ENCODE measurements at places on chromosomes 16 and 17.

DNA sequence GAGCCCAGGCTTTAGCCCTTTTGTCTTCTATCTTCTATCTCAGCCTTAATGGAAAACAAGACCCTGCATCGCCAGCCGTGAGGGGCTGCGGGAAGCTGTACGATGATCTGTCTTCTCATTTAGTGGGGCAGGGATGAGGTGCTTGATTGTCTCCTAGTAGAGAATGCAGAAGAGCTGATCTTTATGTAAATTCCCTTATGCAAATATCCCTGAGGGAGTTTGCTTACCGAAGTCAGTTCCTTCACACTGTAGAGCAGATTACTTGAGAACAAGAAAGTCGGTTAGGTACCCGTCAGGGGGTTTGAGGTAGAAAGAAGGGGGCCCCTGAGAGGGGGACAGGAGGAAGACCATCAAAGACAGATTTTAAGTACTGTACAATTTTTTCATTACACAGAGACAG, 66.2 kb downstream of the IRF8 start:
- no peak for DNase-seq

- no peak for DNase-seq
Measured at GRCh38 chr17:37761059-37761458, 16.2 kb upstream of the HNF1B start.

GRCh38 chr17:65794572-65794971, 233.1 kb upstream of the AXIN2 start:
- no peak for DNase-seq

- no peak for DNase-seq
Measured at GRCh38 chr16:17287166-17287800, 183.5 kb downstream of the XYLT1 start.

- no peak for DNase-seq
Measured at GRCh38 chr17:41254861-41255260, 323 bp upstream of the KRTAP9-9 start.
